ENCODE measurements at places on chromosomes 6 and 20. TPM values are rescaled to one million over a fixed set of nuclear protein-coding genes. Genes with fewer than 3 reads are reported as not detected.

The OR11A1 gene
- total RNA-seq = not detected

The NUP43 gene
- total RNA-seq = 31.3 TPM

The ULBP1 gene
- total RNA-seq = not detected

The SLC22A1 gene
- total RNA-seq = 0.95 TPM

The SLC26A8 gene
- not detected for total RNA-seq

The BPIFB1 gene
- total RNA-seq = not detected

The PPIL6 gene
- 1.2 TPM for total RNA-seq

The TPX2 gene
- total RNA-seq = 74.2 TPM

The GPX5 gene
- not detected for total RNA-seq

The TCF21 gene
- total RNA-seq = 0.16 TPM

The EFCAB8 gene
- not detected for total RNA-seq

The SYNE1 gene
- total RNA-seq = 25.5 TPM

The OTOR gene
- not detected for total RNA-seq

The TRIM15 gene
- total RNA-seq = not detected

The DAAM2 gene
- 11.7 TPM for total RNA-seq

The POM121L2 gene
- total RNA-seq = not detected

The AVP gene
- not detected for total RNA-seq

The NKX2-2 gene
- total RNA-seq = not detected

The TCP11 gene
- total RNA-seq = not detected

The SLCO4A1 gene
- total RNA-seq = 53.5 TPM

The CRIP3 gene
- total RNA-seq = not detected

The RNASET2 gene
- total RNA-seq = 38.6 TPM

The TTBK1 gene
- not detected for total RNA-seq

The OR12D3 gene
- total RNA-seq = not detected

The SLC32A1 gene
- total RNA-seq = not detected

The COL20A1 gene
- total RNA-seq = not detected
